Stimulated activated CD4-positive, alpha-beta T cell treated with anti-CD3 and anti-CD28 coated beads, Interleukin-15, amount 100 ng/mL, for 1 hour (primary cell): ENCODE measurements at places on chromosomes 4 and X.

DNA sequence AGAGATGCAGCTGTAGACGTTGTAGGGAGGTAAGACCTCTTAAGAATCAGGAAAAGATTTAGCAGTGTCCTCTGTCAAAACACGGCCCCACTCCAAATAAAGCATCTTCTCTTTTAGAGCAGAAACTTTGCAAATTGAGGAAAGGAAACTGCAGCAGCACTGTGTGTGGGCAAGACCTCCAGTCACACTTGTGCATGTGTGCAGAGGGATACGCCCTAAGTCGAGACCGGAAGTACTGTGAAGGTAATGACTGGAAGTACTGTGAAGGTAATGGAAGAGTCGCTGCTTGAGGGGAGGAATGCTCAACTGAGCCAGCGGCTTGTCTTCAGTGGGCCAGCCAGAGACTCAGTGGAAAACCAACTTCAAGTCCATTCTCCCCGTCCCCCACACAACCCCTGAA is 46.5 kb downstream of the EGF start:
- DNase-seq, result no peak

- no peak for DNase-seq
Observed at GRCh38 chr4:30525662-30526315, 194.4 kb upstream of the PCDH7 start.

DNA sequence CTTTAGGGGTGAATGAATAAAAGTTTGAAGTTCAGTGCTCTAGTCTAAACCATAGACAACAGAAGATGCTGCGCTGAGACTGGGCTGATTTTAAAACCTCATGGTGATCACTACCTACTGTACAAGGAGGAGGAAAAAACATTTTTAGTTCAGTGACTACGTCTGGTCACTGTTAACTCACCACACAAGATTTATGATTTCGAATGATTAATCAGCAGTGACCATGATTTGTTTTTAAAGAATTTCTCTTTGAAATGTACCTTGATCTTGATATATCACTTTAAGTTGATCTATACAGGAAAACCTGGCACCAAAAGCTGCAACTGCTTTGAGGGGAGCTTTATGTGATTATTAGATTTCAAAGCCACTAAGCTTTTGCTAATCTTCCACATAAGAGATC is 286.3 kb downstream of the PDGFC start:
- no peak for DNase-seq

- DNase-seq, result no peak
Observed at GRCh38 chrX:78321809-78322208, 5.6 kb downstream of the CYSLTR1 start.

DNA sequence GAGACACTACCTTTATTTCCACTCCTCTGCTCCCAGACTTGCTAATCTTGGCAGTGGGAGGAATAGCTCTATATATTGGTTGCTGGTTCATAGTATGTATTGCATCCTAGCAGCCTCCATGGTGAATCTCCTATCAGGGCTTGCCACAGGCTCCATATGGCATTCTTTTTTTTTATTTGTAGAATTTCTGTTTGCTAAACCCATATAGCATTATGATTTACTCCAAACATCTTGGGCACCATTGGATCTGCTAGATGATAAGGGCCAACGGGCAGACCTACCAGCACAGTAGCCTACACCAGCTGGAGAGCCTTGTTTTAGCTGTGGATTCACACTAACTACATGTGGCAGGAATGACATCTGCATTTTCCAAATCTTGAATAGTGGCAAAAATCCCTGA is 6.9 kb downstream of the SMIM10 start:
- DNase-seq, result no peak

DNA sequence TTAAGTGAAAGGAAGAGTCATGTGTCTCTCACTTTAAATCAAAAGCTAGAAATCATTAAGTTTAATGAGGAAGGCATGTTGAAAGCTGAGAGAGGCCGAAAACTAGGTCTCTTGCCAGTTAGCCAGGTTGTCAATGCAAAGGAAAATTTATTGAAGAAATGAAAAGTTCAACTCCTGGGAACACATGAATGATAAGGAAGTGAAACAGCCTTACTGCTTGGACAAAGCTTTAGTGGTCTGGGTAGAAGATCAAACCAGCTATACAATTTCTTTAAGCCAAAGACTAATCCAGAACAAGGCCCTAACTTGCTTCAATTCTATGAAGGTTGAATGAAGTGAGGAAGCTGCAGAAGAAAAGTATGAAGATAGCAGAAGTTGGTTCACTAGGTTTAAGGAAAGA is 24.9 kb downstream of the RHOH start:
- no peak for DNase-seq

- no peak for DNase-seq
Observed at GRCh38 chrX:148426467-148426866, 74.0 kb upstream of the AFF2 start.

DNA sequence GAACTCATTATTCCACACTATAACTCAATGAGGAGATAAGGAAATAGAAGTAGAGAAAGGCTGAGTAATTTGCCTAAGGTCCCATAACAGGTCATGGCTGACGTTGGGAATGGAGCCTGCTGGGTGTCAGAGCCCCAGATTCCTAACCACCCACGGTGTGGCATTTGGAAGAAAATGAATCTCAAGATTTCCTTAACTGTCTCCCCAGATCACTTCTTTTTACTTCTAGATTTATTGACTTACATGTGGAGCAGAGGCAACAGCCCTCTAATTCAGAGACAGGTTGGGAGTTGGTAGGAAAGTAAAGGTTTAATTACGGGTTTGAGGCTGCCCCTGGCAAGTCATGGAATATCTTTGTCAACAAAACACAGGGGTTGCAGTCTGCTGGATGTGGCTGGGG is 134.0 kb downstream of the ARHGAP10 start:
- no peak for DNase-seq

- peak; percentile 35 for DNase-seq
Observed at GRCh38 chr4:140359562-140360427, 13.7 kb upstream of the SCOC start.

DNA sequence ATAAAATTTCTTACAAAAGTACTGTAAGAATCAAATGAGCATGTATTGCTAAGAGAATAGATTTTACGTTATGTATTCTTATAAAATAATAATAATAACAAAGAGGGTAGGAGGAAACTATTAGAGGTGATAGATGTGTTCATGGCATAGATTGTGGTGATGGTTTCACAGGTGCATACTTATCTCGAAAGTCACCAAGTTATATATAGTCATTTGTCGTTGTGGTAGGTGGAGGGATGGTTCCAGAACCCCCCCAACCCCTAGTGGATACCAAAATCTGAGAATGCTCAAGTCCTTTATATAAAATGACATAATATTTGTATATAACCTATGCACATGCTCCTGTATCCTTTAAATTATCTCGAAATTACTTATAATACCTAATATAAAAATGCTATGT is 36.7 kb upstream of the H2AZ1 start:
- no peak for DNase-seq

DNA sequence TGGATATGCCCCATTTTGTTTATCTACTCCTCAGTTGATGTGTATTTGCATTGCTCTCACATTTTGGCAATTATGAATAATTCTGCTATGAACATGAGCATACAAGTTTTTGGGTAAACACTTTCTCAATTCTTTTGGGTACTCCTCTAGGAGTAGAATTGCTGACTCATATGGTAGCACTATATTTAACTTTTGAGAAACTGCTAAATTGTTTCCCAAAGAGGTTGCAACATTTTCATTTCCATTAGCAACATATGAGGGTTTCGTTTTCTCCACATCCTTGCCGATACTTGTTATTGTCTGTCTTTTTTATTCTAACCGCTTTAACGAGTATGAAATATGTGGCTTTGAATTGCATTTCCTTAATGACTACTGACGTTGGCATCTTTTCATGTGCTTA is 185.4 kb downstream of the TSPAN5 start:
- DNase-seq, result no peak
